ENCODE measurements at places on chromosomes 1 and 21.
A peak's percentile ranks its signal among the peaks of the same experiment; 100 is the strongest.

GRCh38 chr1:202207292-202207691, 13.7 kb downstream of the LGR6 start:
- peak; percentile 60 for DNase-seq

DNA sequence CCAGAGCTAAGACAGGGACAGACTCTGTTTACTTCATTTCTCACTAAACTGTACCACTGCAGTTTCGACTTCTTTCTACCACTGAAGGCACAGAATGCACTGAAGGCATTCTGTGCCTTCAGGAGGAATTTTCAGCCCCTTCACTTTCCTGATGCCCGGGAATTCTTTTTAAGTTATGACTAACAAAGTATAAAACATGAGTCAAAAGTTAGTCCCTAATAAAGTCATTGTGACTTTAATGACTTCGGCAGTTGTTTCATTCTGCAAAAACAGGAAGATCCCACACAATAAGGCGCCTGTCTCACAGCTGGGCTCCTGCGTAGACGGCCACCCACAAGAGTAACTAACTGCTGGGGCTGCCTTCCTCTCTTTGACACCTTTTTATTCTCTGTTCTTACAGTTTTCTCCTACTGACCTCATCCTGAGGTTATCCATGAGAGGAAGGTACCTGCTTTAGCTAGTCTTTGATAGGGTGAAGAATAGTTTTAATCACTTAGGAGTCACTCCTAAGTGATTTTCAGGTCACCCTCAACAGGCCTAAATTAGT, 183.9 kb upstream of the SGIP1 start:
- peak; percentile 71 for DNase-seq

DNA sequence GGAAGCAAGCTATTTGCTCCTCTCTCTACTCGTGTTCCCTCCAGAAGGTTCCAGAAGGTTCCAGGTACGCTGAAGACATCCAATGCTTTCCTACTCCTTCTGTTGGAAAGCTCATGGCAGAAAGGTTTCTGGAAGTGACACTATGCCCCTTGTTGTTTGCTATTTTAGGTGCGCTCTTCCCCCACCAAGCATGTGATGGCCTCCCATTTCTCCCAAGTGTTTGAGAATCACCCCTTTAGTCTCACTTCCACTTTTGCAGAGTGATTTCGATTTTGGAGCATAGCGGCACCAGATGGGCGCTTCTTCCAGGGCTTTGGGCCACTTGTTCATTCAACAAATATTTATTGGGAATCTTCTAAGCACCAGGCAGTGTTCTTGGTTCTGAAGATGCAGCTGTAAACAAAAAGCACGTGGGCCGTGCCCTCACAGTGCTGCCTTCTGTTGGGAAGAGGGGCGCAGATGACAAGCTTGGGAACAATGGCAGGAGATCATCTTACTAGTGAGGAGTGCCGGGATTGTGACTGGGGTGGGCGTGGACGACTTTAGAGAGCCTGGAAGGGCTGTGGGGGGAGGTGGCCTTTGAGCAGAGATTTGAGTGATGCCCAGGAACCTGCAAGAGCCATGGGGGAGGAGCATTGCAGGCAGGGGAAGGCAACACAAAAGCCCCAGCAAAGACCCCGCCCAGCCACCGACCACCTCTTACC, 43.0 kb upstream of the TARDBP start:
- DNase-seq = no peak

- DNase-seq = no peak
Observed at GRCh38 chr1:98854137-98854536, 150.5 kb downstream of the PLPPR5 start.

GRCh38 chr1:204446413-204447111, 34.9 kb upstream of the PPP1R15B start:
- DNase-seq = peak; percentile 58

- no peak for DNase-seq
Observed at GRCh38 chr1:233566886-233567285, 47.0 kb upstream of the KCNK1 start.

GRCh38 chr1:228410015-228410414, 3.4 kb upstream of the TRIM11 start:
- DNase-seq = no peak

- DNase-seq = peak; percentile 84
Observed at GRCh38 chr1:44707112-44707881, 23.7 kb downstream of the RNU5D-1 start.
